ENCODE measurements at places on chromosomes 7 and 10. TPM values are rescaled to one million over a fixed set of nuclear protein-coding genes. Genes with fewer than 3 reads are reported as not detected.

JAZF1 gene
- total RNA-seq = 3.3 TPM

EIF5AL1 gene
- 1.0 TPM for total RNA-seq

FGFR2 gene
- total RNA-seq = not detected

SH3PXD2A gene
- 6.5 TPM for total RNA-seq

CALHM3 gene
- total RNA-seq = not detected

PRKG1 gene
- total RNA-seq = not detected

MAP3K8 gene
- 25.7 TPM for total RNA-seq

AKR1C2 gene
- total RNA-seq = not detected

CAV2 gene
- total RNA-seq = not detected

KNDC1 gene
- not detected for total RNA-seq

ATG9B gene
- 14.0 TPM for total RNA-seq

ERVW-1 gene
- not detected for total RNA-seq

HBP1 gene
- 23.8 TPM for total RNA-seq

NKX6-2 gene
- not detected for total RNA-seq

ZNF804B gene
- total RNA-seq = not detected

SSMEM1 gene
- not detected for total RNA-seq

CALML5 gene
- total RNA-seq = not detected

TMEM176B gene
- total RNA-seq = not detected

NXPH1 gene
- not detected for total RNA-seq

RBP4 gene
- not detected for total RNA-seq

GPR15LG gene
- total RNA-seq = not detected

GPR146 gene
- 5.6 TPM for total RNA-seq

TAF5 gene
- total RNA-seq = 13.0 TPM

All from activated CD8-positive, alpha-beta T cell treated with anti-CD3 and anti-CD28 coated beads for 36 hours (primary cell).